ENCODE measurements at places on chromosomes 16 and 17. TPM values are rescaled to one million over a fixed set of nuclear protein-coding genes. Genes with fewer than 3 reads are reported as not detected.

The FSCN2 gene
- total RNA-seq, result 0.64 TPM

The C16orf86 gene
- 4.9 TPM for total RNA-seq

The AURKB gene
- total RNA-seq, result 9.3 TPM

The TLCD3B gene
- not detected for total RNA-seq

The OTOP3 gene
- total RNA-seq, result not detected

The APOBR gene
- not detected for total RNA-seq

The GPRC5C gene
- total RNA-seq, result 17.5 TPM

The RGS11 gene
- 3.9 TPM for total RNA-seq

The CLDN7 gene
- 2.1 TPM for total RNA-seq

The GUCY2D gene
- total RNA-seq, result not detected

The MAF gene
- 12.0 TPM for total RNA-seq

The GCGR gene
- not detected for total RNA-seq

The KRTAP4-3 gene
- not detected for total RNA-seq

The KCNH6 gene
- total RNA-seq, result not detected

The FDXR gene
- 38.6 TPM for total RNA-seq

The UMOD gene
- total RNA-seq, result not detected

The CSH2 gene
- total RNA-seq, result not detected

The CD300LB gene
- total RNA-seq, result not detected

The ZSCAN32 gene
- total RNA-seq, result 11.7 TPM

The PRSS33 gene
- not detected for total RNA-seq

The PDK2 gene
- 23.5 TPM for total RNA-seq

The KIF2B gene
- not detected for total RNA-seq

The KRT32 gene
- total RNA-seq, result not detected

The RPH3AL gene
- total RNA-seq, result 16.1 TPM

The KLHL10 gene
- total RNA-seq, result not detected

The TBC1D3E gene
- total RNA-seq, result not detected

The ZNF469 gene
- 12.5 TPM for total RNA-seq

The DUS2 gene
- total RNA-seq, result 10.9 TPM

The PRRT2 gene
- total RNA-seq, result 0.44 TPM

The ADAM11 gene
- total RNA-seq, result 0.23 TPM

The KRT16 gene
- total RNA-seq, result not detected

The ATF7IP2 gene
- total RNA-seq, result 14.9 TPM

The ALOX15 gene
- not detected for total RNA-seq

The FNDC8 gene
- total RNA-seq, result not detected

The C17orf67 gene
- 1.2 TPM for total RNA-seq

The HOXB4 gene
- total RNA-seq, result 10.3 TPM

The KRTAP1-1 gene
- total RNA-seq, result not detected

The DPEP3 gene
- total RNA-seq, result not detected

The OR3A2 gene
- total RNA-seq, result not detected

The PDE6G gene
- 2.7 TPM for total RNA-seq

The STAC2 gene
- not detected for total RNA-seq
